Activated CD8-positive, alpha-beta memory T cell treated with anti-CD3 and anti-CD28 coated beads for 1 hour (primary cell): ENCODE measurements at places on chromosomes 11 and 22.

GRCh38 chr11:27465629-27466028 is 7.0 kb downstream of the LGR4 start:
- DNase-seq, result no peak

GRCh38 chr11:20840341-20840740 is 171.0 kb downstream of the NELL1 start:
- no peak for DNase-seq

- no peak for DNase-seq
Measured at GRCh38 chr11:48538991-48539390, 50.4 kb downstream of the OR4A47 start.

- DNase-seq, result no peak
Measured at GRCh38 chr22:32828561-32828960, 27.1 kb downstream of the TIMP3 start.

DNA sequence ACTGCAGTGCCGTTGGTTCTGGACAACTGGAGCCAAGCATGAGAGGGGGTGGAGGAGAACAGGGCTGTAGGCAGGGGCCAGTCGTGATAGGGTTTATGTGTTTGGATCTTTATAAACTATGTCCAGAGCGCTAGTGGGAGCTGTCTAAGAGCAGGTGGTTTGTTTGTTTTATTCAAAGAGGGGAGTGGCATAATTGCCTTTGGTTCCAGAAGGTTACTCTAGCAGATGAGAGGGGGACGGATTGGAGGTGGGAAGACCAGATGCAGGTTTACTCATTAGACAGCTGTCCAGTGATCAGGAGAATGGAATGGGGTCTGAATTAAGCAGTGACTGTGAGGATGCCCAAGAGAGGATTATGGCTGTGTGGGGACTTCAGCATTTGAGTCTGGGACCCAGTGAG is 109.3 kb upstream of the TBCEL start:
- no peak for DNase-seq
